CD14-positive monocyte (primary cell): ENCODE measurements at places on chromosomes 2 and 18.

DNA sequence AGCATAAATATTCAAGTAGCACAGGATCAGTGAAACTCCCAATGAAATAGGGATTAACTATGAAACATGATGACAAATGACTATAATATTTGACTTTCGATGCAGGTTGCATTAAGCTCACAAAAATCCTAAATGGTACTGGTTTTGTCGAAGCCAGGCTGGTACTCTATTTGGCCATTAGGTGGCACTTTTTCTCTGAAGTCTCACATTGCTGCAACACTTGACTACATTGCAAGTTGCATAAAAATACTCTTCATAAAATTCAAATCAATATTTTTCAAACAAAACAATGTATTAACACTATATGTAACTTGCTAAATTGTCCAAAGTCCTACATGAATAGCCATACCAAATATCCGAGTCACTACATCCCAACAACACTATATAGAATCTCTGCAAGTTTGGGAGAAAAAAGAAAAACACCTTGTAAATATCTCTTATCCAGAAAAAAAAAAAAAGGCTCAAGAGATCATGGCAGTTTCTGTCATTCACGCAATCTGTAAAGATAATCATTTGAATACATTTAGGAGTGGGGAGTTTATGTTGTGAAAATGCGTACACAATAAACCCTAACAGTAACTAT is 9.5 kb downstream of the RTTN start:
- H3K27me3 ChIP-seq: no peaks in the 10 kb centered on the region
- H3K36me3 ChIP-seq: peaks cover 85% of the 10 kb centered on the region
- peak; percentile 27 for DNase-seq
- H3K4me1 ChIP-seq: no peaks in the 10 kb centered on the region

DNA sequence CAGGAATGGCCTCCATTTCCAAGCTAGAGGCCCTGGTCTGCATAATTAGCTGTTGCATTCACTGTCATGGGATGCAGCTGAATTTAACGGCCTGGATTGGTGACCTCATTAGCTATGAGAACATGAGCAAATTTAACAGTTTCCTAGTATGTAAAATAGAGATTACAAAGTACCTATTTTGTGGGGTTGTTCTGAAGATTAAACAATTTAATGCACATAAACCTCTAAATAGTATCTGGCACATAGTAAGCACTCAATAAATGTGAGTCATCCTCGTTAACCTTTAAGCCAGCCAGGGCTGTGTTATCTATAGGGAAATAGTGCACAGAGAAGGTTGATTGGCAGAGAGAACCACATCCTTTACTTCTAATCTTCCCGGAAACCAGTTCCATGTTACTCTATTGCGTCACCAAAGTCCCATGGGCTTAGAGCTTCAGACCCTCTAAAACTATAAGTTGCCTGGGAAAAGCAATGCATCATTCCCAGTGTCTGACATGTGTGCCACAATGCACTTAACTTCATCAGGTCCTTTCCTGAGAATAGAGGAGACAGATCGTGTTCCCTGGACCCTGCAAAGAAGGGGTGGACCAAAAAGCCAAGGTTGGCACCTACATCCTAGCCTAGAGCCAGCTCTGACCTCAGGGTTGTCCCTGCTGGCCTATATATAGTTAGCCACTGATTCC is 196.5 kb downstream of the LNPK start:
- no peaks in the 10 kb centered on the region for H3K4me1 ChIP-seq
- no peak overlapping the region for H3K27ac ChIP-seq
- no peaks in the 10 kb centered on the region for H3K36me3 ChIP-seq
- H3K4me3 ChIP-seq: no peak overlapping the region
- no peaks in the 10 kb centered on the region for H3K27me3 ChIP-seq
- DNase-seq: no peak

DNA sequence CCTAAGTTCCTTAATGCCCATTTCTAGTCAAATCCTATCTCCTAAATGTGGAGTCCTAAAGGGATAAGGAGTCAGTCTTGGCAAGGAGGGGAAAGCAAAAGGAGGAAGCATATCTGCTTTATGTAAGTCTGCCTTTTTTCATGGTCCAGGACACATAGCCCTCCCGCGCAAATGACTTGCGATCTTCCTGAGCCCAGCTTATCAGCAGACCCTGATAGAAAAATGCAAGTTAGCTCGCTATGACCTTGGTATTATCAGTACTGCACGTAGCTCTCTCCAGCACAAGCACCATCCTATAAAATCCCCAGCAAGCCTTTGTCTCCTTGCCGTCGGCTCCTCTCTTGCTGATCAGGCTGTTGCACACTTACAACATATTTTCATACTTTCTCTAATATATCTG is 281.4 kb upstream of the KCNH7 start:
- H3K27ac ChIP-seq: no peak overlapping the region
- no peak for DNase-seq
- no peaks in the 10 kb centered on the region for H3K36me3 ChIP-seq

DNA sequence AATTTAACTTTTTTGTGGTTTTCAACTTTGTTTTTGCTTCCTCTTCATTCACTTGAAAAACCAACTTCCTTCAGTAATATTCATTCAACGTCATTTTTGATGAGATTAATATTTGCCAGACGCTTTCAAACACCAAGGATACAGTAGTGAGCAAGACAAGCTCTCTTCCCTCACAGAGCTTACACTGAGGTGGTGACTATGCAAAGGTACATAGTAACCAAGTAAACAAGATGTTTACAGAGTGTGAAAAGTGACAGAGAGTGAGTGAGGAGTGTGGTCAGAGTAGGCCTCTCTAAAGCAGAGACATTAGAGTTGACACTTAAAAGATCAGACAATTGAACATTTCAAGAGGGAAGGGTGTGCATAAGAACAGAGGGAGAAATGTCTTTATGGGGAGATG is 155.5 kb downstream of the TMEM247 start:
- no peak for DNase-seq
- H3K27me3 ChIP-seq: no peaks in the 10 kb centered on the region
- H3K27ac ChIP-seq: no peak overlapping the region
- no peak overlapping the region for H3K4me3 ChIP-seq
- H3K36me3 ChIP-seq: peaks cover 20% of the 10 kb centered on the region

- no peaks in the 10 kb centered on the region for H3K27me3 ChIP-seq
- no peaks in the 10 kb centered on the region for H3K36me3 ChIP-seq
- H3K27ac ChIP-seq: no peak overlapping the region
- no peaks in the 10 kb centered on the region for H3K4me1 ChIP-seq
Observed at GRCh38 chr2:144015655-144016245, 504.2 kb downstream of the ZEB2 start.
